ENCODE measurements at places on chromosomes 3 and 15.
A peak's percentile ranks its signal among the peaks of the same experiment; 100 is the strongest.

DNA sequence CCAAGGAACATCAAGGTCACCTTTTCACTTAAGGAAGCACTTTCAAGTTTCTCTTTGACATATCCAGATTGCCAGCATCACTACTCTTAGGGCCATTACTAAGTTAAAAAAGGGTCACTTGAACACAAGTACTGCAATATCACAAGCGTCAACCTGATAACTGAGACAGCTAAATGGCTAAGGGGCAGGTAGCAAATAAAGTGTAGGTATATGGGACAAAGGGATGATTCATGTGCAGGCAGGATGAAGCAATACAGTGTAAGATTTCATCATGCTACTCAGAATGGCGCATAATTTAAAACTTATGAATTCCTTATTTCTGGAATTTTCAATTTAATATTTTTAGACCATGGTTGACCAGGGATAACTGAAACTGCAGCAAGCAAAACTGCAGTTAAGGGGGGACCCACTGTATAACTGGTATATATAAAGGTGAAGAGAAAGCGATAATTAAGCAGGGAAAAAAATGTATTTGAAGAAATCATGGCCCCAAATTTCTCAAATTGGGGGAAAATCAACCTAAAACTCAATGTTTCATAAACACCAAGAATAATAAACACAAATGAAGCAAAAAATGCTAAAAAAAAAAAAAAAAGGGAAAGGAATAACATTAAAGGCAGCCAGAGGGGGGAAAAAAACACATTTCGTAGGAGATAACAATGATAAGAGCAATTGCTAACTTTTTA, 13.1 kb downstream of the CCR1 start:
- DNase-seq, result no peak

- DNase-seq, result no peak
Observed at GRCh38 chr3:186032321-186032720, 76.6 kb downstream of the ETV5 start.

GRCh38 chr3:18419232-18419631, 5.9 kb downstream of the SATB1 start:
- DNase-seq, result no peak

GRCh38 chr3:3605226-3605625, 194.0 kb upstream of the LRRN1 start:
- no peak for DNase-seq

DNA sequence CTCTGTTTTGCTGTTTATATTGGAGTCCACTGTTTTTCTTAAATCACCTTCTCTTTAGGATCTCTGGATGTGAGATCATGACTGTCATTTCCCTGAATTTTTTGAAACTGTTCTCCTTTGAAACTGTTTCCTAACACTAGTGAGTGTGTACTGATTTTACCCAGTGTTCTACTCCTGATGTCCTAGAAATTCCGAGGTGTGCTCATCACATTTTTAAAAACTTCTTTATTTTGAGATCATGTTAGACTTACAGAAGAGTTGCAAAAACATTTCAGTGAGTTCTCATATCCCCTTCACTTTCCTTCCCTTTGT, 292.6 kb downstream of the NFKBIZ start:
- peak; percentile 9 for DNase-seq

- DNase-seq, result no peak
Observed at GRCh38 chr3:187798531-187799530, 53.6 kb upstream of the BCL6 start.

GRCh38 chr3:89562373-89562772, 455.0 kb downstream of the EPHA3 start:
- DNase-seq, result no peak

DNA sequence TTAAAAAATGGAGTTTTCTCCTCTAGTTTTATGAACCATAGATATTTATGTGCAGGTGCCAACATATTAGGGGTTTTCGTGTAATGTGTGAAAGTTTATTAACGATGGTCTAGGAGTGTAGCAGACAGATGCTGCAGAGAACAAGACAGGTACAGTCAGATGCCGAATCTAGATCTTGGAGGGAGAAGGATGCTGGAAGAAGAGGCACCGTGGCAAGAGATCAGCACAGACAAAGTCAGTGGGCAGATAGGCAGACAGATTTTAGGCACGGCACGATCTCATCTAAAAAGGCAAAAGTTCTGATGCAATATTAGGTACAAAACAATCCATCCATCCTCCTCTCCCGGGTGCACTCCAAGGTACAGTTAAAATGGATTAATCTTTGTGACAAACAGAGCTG, 161.6 kb downstream of the TIGIT start:
- DNase-seq, result no peak

DNA sequence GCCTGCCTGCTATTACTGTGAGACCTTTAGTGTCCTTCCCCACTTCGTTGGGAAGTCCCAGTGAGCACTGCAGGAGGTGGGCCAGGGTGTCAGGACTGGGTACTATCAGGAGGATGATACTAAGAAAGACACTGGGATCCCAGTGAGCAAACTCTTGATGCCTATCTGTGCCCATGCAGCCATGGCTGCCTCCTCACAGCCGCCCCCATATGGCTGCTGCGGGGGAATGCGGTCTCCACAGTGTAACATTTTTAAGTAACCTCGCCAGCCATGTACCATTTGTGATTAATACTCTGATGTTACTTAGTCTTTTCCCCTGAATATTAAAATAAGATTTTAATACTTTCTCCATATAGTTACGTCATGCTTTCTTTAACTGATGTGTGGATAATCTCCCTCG, 312.2 kb downstream of the RYR3 start:
- DNase-seq, result no peak

GRCh38 chr15:29668120-29668602, 154.1 kb downstream of the TJP1 start:
- DNase-seq, result peak; percentile 91

GRCh38 chr3:129552287-129553050, 9.5 kb downstream of the H1-8 start:
- DNase-seq, result no peak

DNA sequence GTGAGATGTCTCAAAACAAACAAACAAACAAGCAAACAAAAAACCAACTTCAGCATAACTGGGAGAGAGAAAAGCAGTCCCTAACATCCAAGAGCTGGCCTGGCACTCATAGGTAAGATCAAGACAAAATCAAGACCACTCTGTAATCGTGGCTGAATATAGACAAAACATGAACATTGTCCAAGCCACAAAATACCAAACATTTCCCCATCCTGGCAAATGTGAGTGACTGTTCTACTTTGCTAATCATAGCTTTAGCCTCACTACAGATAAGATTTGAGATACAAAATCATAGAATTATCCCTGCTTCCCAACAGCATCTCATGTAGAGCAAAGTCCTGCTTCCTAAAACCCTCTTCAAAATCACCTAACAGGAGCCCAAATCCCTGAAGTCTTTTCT, 116.7 kb upstream of the PRTG start:
- no peak for DNase-seq

- DNase-seq, result peak; percentile 60
Observed at GRCh38 chr3:154121701-154122551, 736 bp downstream of the ARHGEF26 start.

DNA sequence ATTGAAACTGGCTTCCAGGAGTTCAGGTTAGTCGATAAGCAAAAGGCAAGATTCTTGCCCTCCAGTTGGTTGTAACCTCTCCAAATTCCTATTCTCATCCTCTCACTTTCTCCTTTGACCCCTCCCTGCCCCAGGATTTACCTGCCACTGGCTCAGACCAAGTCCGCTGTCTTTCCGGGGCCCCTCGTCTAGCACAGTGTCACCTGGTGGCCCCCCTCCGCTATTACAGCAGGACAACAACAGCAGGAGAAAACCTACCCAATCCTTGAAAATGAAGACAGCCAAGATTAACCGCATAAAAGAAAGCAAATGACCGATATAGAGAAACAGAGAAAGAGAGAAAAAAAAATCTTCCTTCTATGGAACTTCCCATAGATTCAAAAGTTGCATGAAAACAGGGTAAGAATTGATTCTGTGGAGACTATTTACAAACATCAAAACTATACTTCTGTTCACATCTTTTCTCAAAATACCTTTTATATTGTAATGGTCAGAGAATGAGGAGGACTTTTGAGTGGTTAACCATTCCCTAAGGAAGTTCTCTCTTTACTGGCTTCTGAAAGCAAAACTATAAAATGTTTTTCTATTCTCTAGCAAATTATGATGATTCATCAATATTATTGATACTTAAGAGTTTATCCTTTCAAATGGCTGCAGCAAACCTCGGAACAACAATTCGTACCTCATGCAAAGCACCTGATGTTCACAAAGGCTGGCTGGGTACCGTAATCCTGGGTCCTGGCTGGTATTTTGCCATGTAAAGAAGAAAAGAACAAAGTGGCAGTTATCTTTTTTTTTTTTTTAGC, 10.0 kb upstream of the ST8SIA2 start:
- DNase-seq, result peak; percentile 12

DNA sequence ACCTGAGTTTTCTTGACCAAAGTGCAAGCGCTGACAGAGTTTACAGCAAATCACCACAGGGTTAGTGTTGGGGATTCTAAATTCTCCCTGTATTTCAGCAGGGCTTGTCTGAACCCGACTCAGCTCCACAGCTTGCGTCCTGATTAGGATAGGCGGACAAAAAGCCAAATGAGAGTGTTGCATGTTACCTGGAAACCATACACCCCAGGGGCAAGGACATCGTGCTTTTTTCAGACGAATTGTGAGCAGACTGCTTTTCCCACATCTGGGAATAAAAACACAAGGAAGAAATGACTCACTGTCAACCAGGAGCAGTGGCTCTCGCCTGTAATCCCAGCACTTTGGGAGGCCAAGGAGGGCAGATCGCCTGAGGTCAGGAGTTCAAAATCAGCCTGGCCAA, 3.0 kb downstream of the DZIP1L start:
- DNase-seq, result no peak

DNA sequence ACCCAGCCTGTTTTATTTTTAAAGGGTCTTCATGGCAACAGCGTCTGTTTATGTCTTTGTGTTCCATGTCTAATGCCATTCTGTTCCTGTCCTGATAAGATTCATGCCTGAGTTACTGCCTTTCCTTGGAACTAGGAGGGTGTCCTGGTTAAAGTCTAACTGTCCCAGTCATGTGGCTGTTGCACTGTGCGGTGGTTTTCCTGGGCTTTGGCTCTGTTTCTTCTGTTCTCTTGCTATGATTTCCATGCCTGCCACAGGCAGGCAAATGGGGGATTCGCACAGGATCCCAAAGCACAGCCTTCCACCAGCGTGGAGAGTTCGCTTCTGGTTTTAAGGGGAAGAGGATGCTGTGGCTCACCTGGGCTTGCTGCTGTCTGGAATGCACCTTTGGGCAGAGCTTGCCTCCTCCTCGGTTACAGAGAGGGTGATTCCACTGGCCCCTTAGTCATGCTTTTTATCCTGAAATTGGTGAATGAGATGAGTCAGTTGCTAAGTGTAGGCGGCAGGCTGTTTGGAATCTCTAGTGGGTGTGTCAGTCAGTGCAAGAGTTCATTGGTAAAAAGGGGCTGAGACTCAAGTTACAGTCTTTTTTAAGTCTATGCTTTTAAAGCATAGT, 86.8 kb downstream of the CCK start:
- peak; percentile 92 for DNase-seq

DNA sequence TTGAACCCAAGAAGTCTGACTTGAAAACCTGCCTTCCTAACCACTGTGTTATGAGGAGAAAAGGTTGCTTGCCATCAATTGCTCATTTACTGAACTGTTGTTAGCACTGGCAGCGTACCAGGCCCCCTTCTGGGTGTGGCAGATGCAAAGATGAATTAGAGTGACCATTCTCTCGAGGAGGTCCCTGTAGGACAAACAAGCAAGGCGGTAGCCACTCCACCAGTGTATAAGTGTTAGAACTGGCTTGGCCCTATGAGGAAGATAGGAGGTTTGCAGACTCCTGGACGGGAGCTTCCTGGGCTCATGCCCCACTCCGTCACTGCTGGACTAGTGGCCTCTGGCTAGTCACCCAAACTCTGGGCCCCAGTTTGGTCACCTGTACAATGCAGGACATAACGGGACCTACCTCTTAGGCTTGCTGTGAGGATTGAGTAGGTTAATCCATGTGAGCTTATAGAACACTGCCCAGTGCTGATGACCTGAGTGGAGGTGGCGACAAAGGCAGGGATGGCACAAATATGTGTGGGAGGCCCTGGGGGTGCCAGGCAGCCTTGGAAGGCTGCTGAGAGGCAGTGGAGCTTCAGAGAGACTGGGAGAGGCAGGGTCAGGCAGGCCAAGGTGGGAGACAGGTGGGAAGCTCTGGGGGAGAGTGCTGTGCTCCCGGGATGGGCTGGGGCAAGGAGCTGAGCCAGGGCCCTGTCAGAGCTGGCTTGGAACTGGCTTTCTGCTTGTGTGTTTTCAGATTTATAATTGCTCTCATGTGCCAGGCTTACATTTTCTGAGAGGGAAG, 145.9 kb downstream of the DNAJB8 start:
- DNase-seq, result no peak

- DNase-seq, result peak; percentile 69
Observed at GRCh38 chr3:121431726-121432517, 113.9 kb downstream of the POLQ start.

DNA sequence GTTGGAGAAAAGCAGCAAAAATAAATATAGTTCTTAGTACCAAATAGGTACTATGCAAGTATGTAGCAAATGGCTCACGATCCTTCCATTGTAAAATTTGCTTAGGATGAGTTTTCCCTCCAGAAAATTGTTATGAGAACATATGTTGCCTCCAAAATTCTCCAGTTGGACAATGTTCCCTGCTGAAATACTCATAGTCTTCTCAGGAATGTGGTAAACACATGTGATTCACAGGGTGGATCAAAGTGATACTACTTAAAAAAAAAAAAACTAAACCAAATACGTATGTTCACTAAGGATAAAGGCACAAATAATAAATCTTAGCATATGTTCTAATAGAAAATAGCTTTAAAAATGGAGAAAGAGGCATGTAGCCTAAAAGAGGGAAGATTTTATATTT, 84.3 kb upstream of the ZNF385D start:
- DNase-seq, result peak; percentile 18

GRCh38 chr3:74003734-74004133, 379.0 kb upstream of the PDZRN3 start:
- no peak for DNase-seq

- no peak for DNase-seq
Observed at GRCh38 chr15:70314018-70314354, 216.3 kb upstream of the TLE3 start.

DNA sequence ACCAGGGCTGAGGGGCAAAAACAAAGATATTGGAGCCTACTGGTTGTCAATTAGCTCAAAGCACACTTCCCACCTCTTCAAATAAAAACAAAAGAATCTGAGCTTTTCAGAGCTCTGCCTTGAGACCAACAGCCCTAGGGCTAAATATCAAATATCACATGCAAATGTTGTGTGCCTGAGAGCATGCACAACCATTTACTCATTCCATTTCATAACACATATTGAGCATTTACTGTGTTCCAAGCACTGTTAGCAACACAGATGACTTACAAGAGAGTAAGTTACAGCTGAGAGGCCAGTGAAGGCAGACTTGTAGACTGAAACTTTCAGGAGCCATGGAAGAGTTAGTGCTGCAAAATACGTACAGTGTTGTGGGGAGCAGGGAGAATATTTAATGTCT, 222.4 kb downstream of the CPNE4 start:
- peak; percentile 28 for DNase-seq

GRCh38 chr3:10522646-10523303, 17.4 kb upstream of the ATP2B2 start:
- no peak for DNase-seq

GRCh38 chr3:41363830-41364523, 164.7 kb downstream of the CTNNB1 start:
- DNase-seq, result no peak

Measured in adipocyte (in vitro differentiated cells).